Left forelimb (tissue), 1 donor: ENCODE measurements at places on chromosomes 4 and X.

- DNase-seq, result no peak
Measured at GRCh38 chrX:30582664-30583063, 5.1 kb upstream of the TASL start.

DNA sequence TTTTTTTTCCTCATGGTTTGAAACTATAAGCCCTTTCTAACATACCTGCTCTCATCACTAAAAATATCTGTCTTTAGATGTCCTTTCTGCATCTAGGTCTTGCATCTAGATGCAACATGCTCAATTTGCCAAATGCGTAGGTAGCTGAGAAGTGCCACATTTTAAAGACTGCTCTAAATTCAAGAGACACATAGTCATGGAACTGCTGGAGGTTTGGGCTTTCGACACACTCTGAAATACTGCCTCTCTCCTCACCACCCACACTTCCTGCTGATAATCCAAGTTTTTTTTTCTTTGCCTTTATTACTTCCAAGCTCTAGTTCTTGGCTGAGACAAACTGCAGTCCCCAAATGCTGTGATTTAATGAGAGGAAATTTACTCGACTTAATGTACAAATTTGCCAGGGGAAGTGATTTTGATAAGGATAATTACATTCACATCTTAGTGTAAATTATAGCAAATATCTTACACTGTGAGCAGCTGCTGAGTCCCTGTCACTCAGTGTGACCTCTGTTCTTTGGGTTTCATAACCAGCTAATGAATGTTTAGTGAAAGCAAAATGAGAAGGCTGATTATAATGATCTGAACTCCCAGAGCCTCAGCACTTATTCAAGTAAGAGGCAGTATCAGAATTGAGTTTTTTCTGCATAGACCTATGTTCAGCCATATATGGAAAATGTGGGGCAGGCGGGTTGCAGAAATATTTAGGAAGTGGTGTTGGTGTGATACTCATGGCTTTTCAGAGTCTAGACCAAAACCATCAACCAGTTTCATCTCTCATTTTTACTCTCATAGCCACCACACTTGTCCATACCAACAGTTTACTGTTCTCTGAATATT, 31.3 kb downstream of the DRD5 start:
- DNase-seq, result no peak

DNA sequence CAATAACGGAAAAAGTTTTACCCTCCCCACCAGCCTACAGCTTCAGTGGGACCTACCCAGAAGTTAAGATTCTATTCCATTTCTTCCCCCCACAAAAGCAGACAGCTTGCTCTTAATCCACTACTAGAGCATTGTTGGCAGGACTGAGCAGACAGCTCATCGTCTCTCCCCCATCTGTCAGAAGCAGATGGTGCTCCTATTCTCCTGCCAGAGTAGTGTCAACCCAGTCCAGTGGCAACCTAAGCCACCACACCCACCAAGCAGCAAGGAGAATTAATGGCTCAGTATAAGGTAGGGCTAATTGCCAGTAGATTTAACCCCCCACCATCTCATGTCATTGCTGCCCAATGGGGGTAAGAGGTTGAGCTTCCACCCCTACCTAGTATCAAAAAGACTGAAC, 62.0 kb downstream of the AWAT2 start:
- DNase-seq, result no peak

DNA sequence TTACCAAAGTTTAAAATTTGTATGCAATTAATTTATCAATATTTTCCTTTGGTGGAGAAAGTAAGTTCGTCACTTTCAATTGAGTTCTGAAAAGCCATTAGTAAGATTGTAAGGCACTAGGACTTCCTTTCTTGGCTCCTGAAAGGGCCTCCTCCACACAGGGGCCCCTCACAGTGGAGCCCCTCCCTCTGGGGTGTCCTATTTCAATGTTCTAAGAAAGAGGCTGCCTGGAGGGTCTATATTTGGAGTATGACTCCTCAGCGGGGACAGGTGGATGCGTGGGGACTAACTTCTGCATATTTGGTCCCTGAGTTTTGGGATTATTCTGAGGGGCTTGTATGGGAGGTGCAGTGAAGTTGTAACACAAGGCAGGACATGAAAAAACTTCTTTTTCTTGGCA, 1.6 kb upstream of the ARMCX4 start:
- DNase-seq, result no peak
